ENCODE measurements at places on chromosomes 2 and 18.

- DNase-seq, result peak; percentile 62
Measured at GRCh38 chr2:192236136-192236535, 41.4 kb upstream of the TMEFF2 start.

DNA sequence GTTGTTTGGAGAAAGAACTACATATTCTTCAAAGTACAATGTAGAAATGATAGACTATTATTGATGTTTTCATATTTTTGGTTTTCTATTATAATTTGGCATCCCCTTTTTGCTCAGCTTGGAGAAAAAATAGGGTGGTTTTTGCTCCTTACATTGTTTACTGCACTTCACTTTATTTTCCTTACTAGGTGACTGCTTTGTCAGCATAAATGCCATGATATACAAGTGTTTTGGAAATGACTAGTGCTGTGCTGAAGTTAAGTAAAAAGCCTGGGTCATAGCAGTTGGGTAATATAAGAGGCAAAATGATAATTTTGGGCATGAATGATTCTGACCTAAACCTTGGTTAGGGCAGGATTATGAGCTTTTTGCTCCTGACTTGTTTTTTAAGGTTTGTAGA lies 250.9 kb downstream of the KCNS3 start:
- no peak for DNase-seq

GRCh38 chr2:187003611-187004010 lies 154.6 kb upstream of the ZSWIM2 start:
- DNase-seq, result no peak

GRCh38 chr2:230131366-230131765 lies 62.6 kb upstream of the SLC16A14 start:
- no peak for DNase-seq

DNA sequence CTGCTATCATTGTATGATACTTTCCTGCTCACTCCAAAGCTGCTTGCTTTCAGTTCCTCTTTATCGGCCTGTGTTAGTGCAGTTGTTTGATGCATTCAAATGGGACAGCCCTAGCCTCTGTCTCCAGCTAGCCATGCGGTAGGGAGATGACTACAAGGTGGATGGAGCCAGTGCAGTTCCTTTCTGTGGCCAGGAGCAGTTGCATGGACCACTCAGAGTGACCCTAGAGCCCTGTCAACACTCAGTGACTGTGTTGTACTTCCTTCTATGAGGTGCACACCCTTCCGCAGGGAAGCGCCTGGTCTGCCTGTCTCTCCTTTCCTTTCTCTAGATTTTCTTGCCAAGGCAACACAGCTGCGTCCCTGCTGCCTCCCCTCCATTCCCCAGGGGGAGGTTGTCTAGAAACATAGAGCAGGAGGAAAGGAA lies 33.8 kb downstream of the KCNS3 start:
- no peak for DNase-seq

DNA sequence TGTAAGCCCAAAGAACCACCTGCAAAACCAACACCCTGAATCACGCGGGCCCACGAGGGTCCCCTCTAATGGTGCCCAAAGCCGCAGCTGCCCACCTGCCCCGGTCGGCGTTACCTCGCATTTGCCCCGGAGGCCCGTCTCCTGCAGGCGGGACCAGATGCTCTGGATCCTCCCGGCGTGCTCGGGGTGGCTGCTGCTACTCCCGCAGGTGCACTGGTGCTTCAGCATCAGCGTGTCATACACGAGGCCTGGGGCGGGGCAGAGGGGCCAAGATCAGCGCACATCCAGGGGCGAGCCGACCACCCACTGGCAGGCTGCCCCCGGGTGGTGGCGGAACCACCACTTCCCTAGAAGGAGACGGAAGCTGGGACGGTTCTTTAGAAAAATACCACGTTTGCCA lies 260.1 kb downstream of the TWIST2 start:
- no peak for DNase-seq

- DNase-seq, result peak; percentile 64
Measured at GRCh38 chr2:69089266-69089665, 76.3 kb downstream of the ANTXR1 start.

- no peak for DNase-seq
Measured at GRCh38 chr2:180742801-180743200, 237.6 kb upstream of the UBE2E3 start.

GRCh38 chr2:216645636-216645950 lies 12.4 kb downstream of the IGFBP2 start:
- DNase-seq, result no peak

- DNase-seq, result no peak
Measured at GRCh38 chr2:9735335-9735734, 104.5 kb upstream of the YWHAQ start.

DNA sequence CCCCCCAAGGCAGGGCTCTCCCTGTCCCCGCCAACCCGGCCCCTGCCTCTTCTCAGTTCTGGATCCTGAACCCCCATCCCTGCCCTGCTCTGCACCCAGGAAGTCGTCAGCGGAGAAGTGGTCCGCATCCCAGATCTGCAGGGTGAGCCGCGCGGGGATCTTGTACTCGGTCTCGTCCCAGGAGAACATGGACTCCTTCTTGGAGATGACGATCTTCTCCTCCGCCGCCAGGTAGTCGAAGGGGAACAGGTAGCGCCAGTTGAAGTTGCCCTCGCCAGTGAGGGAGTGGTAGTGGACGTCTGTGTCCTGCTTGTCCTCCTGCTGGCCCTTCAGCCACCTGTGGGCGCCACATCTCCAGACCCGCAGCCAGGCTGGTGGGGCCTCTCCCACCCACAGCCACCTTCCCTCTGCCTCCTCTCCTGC lies 16.3 kb downstream of the OTOF start:
- no peak for DNase-seq

Data from fibroblast of mammary gland (primary cell).